A673 (cell line): ENCODE measurements at places on chromosomes 1 and 21. TPM values are rescaled to one million over a fixed set of nuclear protein-coding genes. Genes with fewer than 3 reads are reported as not detected.
A peak's percentile ranks its signal among the peaks of the same experiment; 100 is the strongest.

DNA sequence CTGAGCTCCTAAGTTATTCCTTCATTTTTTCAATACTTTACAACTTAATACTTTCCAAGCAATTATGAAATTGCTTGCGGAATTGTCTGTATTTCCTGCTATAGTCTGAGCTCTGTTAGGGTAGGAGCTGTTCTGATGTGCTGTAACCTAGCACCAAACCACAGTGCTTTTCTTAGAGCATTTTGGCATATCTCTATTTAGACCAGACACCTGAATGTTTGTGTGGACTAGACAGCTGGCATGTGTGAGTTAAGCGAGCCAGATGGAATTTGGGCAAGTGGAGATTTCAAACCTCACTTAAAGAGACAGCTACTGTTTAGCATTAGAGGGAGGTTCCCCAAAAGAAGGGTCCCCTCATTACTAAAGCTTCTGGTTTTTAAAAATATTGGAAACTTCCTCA lies 106.1 kb downstream of the RWDD3 start:
- no peaks in the 10 kb centered on the region for H3K4me1 ChIP-seq
- H3K4me3 ChIP-seq: no peak overlapping the region
- H3K36me3 ChIP-seq: no peaks in the 10 kb centered on the region
- H3K27me3 ChIP-seq: peaks cover 69% of the 10 kb centered on the region

- H3K4me1 ChIP-seq: peaks cover 93% of the 10 kb centered on the region
- no peaks in the 10 kb centered on the region for H3K27me3 ChIP-seq
- peak; percentile 54 for DNase-seq
- H3K36me3 ChIP-seq: no peaks in the 10 kb centered on the region
Observed at GRCh38 chr1:8020032-8020431, 6.1 kb downstream of the ERRFI1 start.

GRCh38 chr1:172410027-172410426 lies 10.5 kb upstream of the C1orf105 start:
- DNase-seq: no peak
- no peak overlapping the region for H3K4me3 ChIP-seq
- no peaks in the 10 kb centered on the region for H3K36me3 ChIP-seq
- H3K4me1 ChIP-seq: no peaks in the 10 kb centered on the region
- H3K27ac ChIP-seq: no peak overlapping the region

The SAMSN1 gene
- total RNA-seq: not detected in 2 replicates

GRCh38 chr1:93999840-94000415 lies 90.7 kb upstream of the GCLM start:
- DNase-seq: no peak
- H3K36me3 ChIP-seq: no peaks in the 10 kb centered on the region
- H3K4me3 ChIP-seq: no peak overlapping the region
- H3K27me3 ChIP-seq: no peaks in the 10 kb centered on the region
